Karpas-422 (cell line): ENCODE measurements at places on chromosomes 6 and 20.
A peak's percentile ranks its signal among the peaks of the same experiment; 100 is the strongest.

DNA sequence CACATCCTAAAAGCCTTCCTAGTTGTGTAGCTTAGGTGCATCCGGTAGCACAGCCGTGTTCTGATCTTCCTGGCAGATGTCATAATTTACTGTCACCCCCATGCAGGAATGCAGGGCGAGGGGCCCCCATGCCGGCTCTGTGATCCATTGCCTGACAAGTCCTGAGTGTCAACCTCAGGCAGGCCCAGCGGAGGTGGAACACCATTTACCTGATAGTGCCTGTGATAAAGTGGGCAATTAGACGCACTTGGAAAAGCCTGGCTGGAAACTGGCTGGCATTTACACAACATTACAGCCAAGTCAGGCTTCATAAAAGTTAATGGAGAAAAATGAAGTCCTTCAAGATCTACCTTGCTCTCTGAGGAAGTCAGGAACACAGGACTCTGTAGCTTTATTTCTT lies 521.4 kb upstream of the JAG1 start:
- peaks cover 2% of the 10 kb centered on the region; the same call in 1 of the 2 replicates for H3K27me3 ChIP-seq
- H3K27ac ChIP-seq, result no peak overlapping the region
- H3K36me3 ChIP-seq, result no peaks in the 10 kb centered on the region
- H3K4me3 ChIP-seq, result no peak overlapping the region
- DNase-seq, result no peak

GRCh38 chr6:26304797-26305640 lies 60.0 kb upstream of the BTN3A2 start:
- H3K27me3 ChIP-seq, result no peaks in the 10 kb centered on the region
- no peak overlapping the region for H3K27ac ChIP-seq
- peak; percentile 82 for DNase-seq
- H3K4me1 ChIP-seq, result peaks cover 14% of the 10 kb centered on the region

DNA sequence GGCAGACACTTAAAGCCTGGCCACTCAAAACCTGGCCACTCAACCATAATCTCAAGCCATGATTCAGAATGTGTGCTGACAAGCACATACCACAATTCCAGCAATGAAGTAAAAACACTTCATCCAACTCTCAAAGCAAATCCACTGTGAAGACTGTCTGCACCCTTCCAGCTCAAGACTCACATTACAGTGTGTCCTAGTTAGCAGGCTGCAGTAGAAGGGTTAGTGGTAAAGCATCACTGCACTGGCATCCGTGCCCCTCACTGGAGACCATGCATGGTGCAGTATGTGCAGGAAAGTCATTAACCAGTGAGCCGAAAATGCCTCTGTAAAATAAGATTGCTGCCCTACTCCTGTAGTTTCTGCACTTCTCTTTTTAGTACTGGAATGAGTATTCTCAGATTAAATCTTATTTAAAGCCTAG lies 43.4 kb downstream of the SLC23A2 start:
- no peaks in the 10 kb centered on the region for H3K27me3 ChIP-seq
- DNase-seq, result peak; percentile 66
- H3K27ac ChIP-seq, result peak overlapping the region; percentile 83

GRCh38 chr6:79157961-79158644 lies 76.4 kb downstream of the HMGN3 start:
- no peaks in the 10 kb centered on the region for H3K4me1 ChIP-seq
- H3K4me3 ChIP-seq, result no peak overlapping the region
- DNase-seq, result no peak
- no peaks in the 10 kb centered on the region for H3K27me3 ChIP-seq
- no peaks in the 10 kb centered on the region for H3K36me3 ChIP-seq

GRCh38 chr6:123945386-123945785 lies 141.7 kb downstream of the NKAIN2 start:
- H3K36me3 ChIP-seq, result no peaks in the 10 kb centered on the region
- H3K27me3 ChIP-seq, result no peaks in the 10 kb centered on the region
- H3K27ac ChIP-seq, result no peak overlapping the region
- DNase-seq, result no peak
- H3K4me1 ChIP-seq, result no peaks in the 10 kb centered on the region

DNA sequence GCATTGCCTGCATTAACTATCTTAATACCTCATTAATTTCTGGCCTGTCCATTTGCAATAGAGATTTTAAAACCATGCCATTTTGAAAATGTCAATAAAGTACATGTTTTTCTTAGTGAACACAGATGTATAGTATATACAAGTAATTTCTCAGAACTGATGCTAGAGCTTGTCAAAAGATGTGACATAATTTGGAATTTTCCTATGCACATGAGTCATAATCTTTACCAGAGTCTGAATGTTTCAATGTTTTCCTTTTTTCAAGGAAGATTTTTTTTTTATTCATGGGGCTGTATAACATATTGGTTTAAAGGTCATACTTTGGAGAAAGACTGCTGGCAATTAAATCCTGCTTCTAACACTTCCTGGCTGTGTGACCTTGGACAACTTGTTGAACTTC lies 1347.5 kb upstream of the ADGRB3 start:
- DNase-seq, result no peak
- no peaks in the 10 kb centered on the region for H3K36me3 ChIP-seq
- H3K27ac ChIP-seq, result no peak overlapping the region
- H3K4me3 ChIP-seq, result no peak overlapping the region
- no peaks in the 10 kb centered on the region for H3K4me1 ChIP-seq
- no peaks in the 10 kb centered on the region for H3K27me3 ChIP-seq

GRCh38 chr20:50815162-50815989 lies 20.5 kb downstream of the BCAS4 start:
- peaks cover 98% of the 10 kb centered on the region for H3K4me1 ChIP-seq
- H3K36me3 ChIP-seq, result no peaks in the 10 kb centered on the region

DNA sequence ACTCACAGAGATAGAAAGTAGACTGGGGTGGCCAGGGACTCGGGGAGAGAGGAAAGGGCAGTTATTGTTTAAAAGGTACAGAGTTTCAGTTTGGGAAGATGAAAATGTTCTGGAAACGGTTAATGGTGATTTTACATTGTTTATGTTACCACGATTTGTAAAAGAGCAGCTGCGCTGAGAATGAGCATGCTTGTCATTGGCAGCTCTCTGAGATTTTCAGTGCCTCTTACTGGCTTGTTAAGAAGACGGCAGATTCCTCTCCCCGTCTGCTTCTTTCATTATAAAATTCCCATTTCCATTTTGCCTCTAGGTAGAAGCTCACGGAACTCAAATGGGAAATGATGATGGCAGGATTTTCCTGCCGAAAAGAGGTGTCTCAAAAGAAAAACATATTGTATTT lies 39.7 kb upstream of the PPP1R3G start:
- H3K27me3 ChIP-seq, result no peaks in the 10 kb centered on the region
- H3K4me1 ChIP-seq, result no peaks in the 10 kb centered on the region
- H3K36me3 ChIP-seq, result no peaks in the 10 kb centered on the region
- no peak overlapping the region for H3K4me3 ChIP-seq

- H3K4me3 ChIP-seq, result no peak overlapping the region
- no peak for DNase-seq
- H3K27me3 ChIP-seq, result no peaks in the 10 kb centered on the region
- H3K36me3 ChIP-seq, result no peaks in the 10 kb centered on the region
- no peak overlapping the region for H3K27ac ChIP-seq
- H3K4me1 ChIP-seq, result no peaks in the 10 kb centered on the region
Observed at GRCh38 chr6:45563041-45563440, 185.3 kb upstream of the SUPT3H start.

- no peaks in the 10 kb centered on the region; the same call in 1 of the 2 replicates for H3K27me3 ChIP-seq
- H3K4me1 ChIP-seq, result no peaks in the 10 kb centered on the region
- DNase-seq, result no peak
- no peak overlapping the region for H3K4me3 ChIP-seq
- no peaks in the 10 kb centered on the region for H3K36me3 ChIP-seq
Observed at GRCh38 chr6:41408982-41409381, 73.6 kb downstream of the NCR2 start.

GRCh38 chr6:2695454-2696095 lies 55.1 kb downstream of the MYLK4 start:
- H3K4me3 ChIP-seq, result no peak overlapping the region
- peak; percentile 70 for DNase-seq
- no peaks in the 10 kb centered on the region for H3K27me3 ChIP-seq
- no peak overlapping the region for H3K27ac ChIP-seq
- H3K4me1 ChIP-seq, result peaks cover 7% of the 10 kb centered on the region

GRCh38 chr6:20639161-20639560 lies 104.9 kb downstream of the CDKAL1 start:
- no peaks in the 10 kb centered on the region for H3K36me3 ChIP-seq
- no peak overlapping the region for H3K27ac ChIP-seq
- no peak overlapping the region for H3K4me3 ChIP-seq
- no peak for DNase-seq
- no peaks in the 10 kb centered on the region for H3K4me1 ChIP-seq
- no peaks in the 10 kb centered on the region for H3K27me3 ChIP-seq

- H3K4me3 ChIP-seq, result no peak overlapping the region
- no peaks in the 10 kb centered on the region; the same call in 1 of the 2 replicates for H3K27me3 ChIP-seq
- H3K4me1 ChIP-seq, result no peaks in the 10 kb centered on the region
Observed at GRCh38 chr6:1348675-1349074, 36.8 kb downstream of the FOXQ1 start.

GRCh38 chr20:58870293-58871014 lies 17.9 kb downstream of the GNAS start:
- no peaks in the 10 kb centered on the region for H3K36me3 ChIP-seq
- peak; percentile 67 for DNase-seq
- peaks cover 7% of the 10 kb centered on the region for H3K4me1 ChIP-seq
- H3K27ac ChIP-seq, result no peak overlapping the region
- H3K4me3 ChIP-seq, result no peak overlapping the region

- peaks cover 15% of the 10 kb centered on the region for H3K4me1 ChIP-seq
- no peak overlapping the region for H3K27ac ChIP-seq
- no peaks in the 10 kb centered on the region for H3K36me3 ChIP-seq
- no peaks in the 10 kb centered on the region for H3K27me3 ChIP-seq
- DNase-seq, result no peak
- H3K4me3 ChIP-seq, result no peak overlapping the region
Observed at GRCh38 chr6:13764996-13765395, 49.4 kb downstream of the MCUR1 start.

GRCh38 chr6:73169633-73170032 lies 55.7 kb downstream of the KHDC1L start:
- H3K36me3 ChIP-seq, result no peaks in the 10 kb centered on the region
- no peak overlapping the region for H3K4me3 ChIP-seq
- no peaks in the 10 kb centered on the region; the same call in 1 of the 2 replicates for H3K4me1 ChIP-seq
- DNase-seq, result no peak
- no peak overlapping the region for H3K27ac ChIP-seq

- no peak for DNase-seq
- H3K36me3 ChIP-seq, result no peaks in the 10 kb centered on the region
- H3K27me3 ChIP-seq, result no peaks in the 10 kb centered on the region
- no peaks in the 10 kb centered on the region for H3K4me1 ChIP-seq
- no peak overlapping the region for H3K4me3 ChIP-seq
Observed at GRCh38 chr6:113642001-113642713, 215.0 kb upstream of the MARCKS start.

GRCh38 chr6:150683320-150683719 lies 83.6 kb downstream of the PLEKHG1 start:
- H3K4me3 ChIP-seq, result no peak overlapping the region
- no peak overlapping the region for H3K27ac ChIP-seq
- no peaks in the 10 kb centered on the region for H3K36me3 ChIP-seq
- no peak for DNase-seq
- H3K27me3 ChIP-seq, result no peaks in the 10 kb centered on the region

- H3K36me3 ChIP-seq, result no peaks in the 10 kb centered on the region
- no peak overlapping the region for H3K27ac ChIP-seq
- peaks cover 14% of the 10 kb centered on the region for H3K4me1 ChIP-seq
- peaks cover 3% of the 10 kb centered on the region; the same call in 1 of the 2 replicates for H3K27me3 ChIP-seq
- DNase-seq, result no peak
Observed at GRCh38 chr6:30463651-30464618, 25.4 kb upstream of the HLA-E start.

GRCh38 chr6:80095600-80095999 lies 10.9 kb upstream of the BCKDHB start:
- no peaks in the 10 kb centered on the region for H3K27me3 ChIP-seq
- no peaks in the 10 kb centered on the region for H3K36me3 ChIP-seq
- H3K4me3 ChIP-seq, result no peak overlapping the region

DNA sequence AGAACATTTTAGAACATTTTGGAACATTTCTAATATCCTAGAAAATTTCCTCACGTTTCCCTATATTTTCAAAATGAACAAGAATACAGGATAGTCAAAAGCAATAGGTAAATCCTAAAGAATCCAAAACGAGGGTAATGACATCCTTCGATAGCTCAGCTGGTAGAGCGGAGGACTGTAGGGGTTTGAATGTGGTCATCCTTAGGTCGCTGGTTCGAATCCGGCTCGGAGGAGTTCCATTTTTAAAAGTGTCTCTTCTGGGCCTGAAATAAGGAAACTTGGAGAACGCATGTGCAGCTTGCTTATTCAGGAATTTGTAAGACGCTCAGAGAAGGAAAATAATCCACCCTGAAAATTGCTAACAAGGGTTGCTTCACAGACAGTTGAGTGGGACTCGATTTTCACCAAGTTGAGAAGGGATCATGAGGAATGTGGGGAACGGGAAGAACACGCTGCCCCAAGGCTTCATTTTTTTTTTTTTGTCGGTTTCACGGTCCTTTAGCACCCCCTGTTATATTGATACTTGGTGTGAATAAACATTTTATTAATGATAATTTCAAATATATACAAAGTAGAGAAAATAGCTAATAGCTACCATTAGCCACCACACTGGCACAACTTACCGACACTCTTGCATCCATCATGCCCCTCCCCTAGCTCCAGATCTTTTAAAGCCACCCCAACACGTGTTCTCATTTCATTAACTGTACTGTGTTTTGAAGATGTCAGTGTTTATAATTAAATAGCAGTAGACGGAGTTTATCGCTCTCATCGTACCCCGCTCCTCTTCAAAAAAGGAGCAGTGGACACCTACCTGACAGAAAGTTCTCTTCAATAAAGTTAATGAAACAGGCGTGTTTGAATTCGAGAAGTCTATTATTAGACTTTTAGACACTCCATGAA lies 1.8 kb upstream of the ABT1 start:
- DNase-seq, result no peak
- peaks cover 24% of the 10 kb centered on the region for H3K4me1 ChIP-seq
- H3K36me3 ChIP-seq, result peaks cover 17% of the 10 kb centered on the region; the same call in 1 of the 2 replicates
- no peaks in the 10 kb centered on the region for H3K27me3 ChIP-seq

DNA sequence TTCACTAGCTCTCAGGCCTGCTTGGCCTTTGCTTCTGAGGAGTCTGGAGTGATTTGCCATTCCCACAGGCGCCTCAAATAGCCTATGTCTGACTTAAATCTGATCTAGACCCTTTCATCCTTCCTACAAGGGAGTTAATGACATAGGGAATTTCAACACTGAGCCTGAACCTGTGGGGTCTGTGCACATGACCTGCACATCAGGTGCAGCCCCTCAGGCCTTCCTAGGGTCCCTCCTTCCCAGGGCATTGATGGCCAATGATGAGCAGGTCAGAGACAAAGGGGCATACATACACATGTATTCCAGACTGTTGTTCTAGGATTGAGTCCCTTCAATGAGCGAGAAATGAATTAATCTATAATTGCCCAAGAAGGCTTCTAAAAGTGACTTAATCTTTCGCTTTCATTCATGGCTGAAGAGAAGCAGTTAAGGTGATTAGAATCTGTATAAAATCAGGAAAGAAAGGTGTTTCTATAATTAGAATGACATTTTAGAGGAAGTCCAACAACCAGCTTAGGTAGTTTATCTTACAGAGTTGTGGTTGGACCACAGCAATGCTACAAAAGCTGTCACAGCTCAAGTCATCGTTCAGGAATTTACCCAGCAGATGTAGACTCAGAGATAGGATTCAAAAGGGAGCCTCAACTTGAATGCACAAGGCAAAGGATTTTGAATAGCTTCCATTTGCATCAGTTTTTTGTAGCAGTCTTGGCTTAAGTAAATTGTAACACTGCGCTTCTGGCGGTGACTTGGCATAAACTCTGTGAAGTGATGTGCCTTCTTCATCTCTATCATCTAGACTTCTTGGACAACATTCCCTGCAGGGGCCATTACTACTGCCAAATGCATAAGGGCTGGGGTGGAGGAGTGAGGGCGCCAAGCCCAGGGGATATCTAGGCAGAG lies 27.0 kb upstream of the TBC1D7 start:
- no peaks in the 10 kb centered on the region for H3K36me3 ChIP-seq
- peak overlapping the region; percentile 63 for H3K4me3 ChIP-seq
- H3K27me3 ChIP-seq, result no peaks in the 10 kb centered on the region
- peaks cover 71% of the 10 kb centered on the region for H3K4me1 ChIP-seq
- peak overlapping the region; percentile 98 for H3K27ac ChIP-seq
